ENCODE measurements at places on chromosomes 13 and 19.
A peak's percentile ranks its signal among the peaks of the same experiment; 100 is the strongest.

- DNase-seq: no peak
Measured at GRCh38 chr19:9058905-9059667, 27.8 kb upstream of the OR1M1 start.

GRCh38 chr13:34884366-34884765, 57.7 kb upstream of the NBEA start:
- no peak for DNase-seq

DNA sequence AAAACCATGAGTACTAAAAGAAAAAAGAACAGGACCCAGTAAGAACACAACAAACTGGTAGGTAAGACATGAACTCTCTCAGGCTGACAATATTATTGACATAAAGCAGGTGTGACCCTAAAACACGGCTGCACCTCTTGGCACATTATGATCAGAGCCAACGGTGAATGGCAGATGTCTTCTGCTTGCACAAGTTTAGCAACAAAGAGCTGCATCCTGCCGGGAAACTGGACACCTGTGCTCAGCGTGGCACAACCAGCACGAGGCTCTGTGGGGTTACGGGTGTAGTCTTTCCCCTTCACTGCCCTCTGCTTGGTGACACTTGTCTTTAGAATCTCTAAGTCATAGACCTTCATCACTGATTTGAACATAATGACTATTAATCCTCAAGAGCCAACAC, 97.9 kb downstream of the DOCK9 start:
- no peak for DNase-seq

- DNase-seq: peak; percentile 58
Measured at GRCh38 chr19:2302319-2303210, 5.4 kb downstream of the LINGO3 start.

DNA sequence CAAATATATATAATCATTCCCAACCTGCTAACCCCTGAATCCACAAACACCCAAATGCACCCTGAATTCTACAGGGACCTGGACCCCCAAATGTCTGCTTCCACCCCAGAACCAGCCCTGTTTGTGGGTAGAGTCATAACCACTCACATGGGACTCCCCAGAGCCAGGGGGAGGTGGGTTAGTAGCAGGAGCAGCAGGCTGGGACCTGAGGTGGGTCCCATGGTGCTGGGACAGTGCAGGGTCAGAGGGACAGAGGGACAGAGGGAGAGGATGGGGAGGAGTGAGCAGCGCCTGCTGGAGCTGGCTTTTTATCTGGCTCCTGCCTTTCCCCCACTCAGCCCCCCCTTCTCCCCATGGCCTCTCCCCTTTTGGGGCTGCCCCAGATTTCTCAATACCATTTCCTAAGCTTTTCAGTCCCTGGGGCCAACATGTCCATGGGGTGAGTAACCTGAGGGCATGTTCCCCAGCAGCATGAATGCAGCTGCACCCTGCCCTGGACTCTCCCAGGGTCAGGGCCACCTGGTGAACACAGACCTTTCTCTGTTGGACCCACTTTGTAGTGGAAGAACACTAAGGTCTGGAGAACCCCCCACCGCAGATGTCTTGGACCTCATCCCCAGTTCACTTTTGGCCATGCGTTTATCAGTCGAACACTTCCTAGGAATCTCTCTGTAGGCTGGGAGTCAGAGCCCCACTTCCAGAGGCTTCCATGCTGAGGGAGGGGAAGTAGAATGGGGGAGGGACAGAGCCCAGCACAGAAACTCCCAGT, at the start of gene C3:
Gene C3, minus strand, starts transcription at position 282 of the 769 bp plus-strand sequence. Its CDS starts 61 bp downstream, at position 221.
- DNase-seq: no peak
